ENCODE measurements at places on chromosomes 12 and 14.

GRCh38 chr12:132344601-132345000 is 15.2 kb upstream of the GALNT9 start:
- no peak for DNase-seq

- DNase-seq: no peak
Measured at GRCh38 chr12:76720068-76720467, 43.8 kb upstream of the ZDHHC17 start.

DNA sequence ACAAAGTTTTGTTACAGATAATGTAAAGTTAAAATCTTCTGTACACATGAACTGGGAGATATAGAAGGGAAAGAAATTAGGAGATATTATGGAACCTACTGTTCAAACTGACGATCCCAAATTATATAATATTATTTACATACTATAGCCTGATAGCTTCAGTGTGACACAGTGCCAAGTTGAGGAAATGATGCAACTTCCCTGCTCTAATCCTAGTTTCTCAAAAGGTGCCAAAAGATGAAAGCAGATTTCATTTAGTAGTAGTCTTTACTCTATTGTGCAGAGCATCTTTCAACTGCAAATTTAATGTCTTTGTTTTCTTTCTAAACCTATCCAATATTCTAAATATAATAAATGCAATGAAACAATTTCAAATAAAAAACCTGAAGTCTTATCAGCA is 46.9 kb downstream of the COCH start:
- no peak for DNase-seq

DNA sequence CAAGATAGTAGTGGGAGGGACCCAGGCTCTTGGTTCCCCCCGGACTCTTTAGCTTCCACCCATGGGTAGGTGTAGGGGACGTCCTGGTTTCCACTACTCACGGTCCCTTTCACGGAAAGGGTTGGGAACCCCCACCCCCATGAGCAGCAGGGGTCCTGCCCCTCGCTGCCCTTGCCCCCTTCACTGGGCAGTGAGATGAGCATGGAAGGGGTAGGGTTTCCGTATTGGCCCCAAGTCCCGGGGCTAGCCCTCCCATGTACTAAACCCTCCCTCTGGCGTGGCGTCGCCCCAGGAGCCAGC is 12.7 kb downstream of the AGAP2 start:
- no peak for DNase-seq

- no peak for DNase-seq
Measured at GRCh38 chr12:91523831-91524230, 341.2 kb upstream of the DCN start.

DNA sequence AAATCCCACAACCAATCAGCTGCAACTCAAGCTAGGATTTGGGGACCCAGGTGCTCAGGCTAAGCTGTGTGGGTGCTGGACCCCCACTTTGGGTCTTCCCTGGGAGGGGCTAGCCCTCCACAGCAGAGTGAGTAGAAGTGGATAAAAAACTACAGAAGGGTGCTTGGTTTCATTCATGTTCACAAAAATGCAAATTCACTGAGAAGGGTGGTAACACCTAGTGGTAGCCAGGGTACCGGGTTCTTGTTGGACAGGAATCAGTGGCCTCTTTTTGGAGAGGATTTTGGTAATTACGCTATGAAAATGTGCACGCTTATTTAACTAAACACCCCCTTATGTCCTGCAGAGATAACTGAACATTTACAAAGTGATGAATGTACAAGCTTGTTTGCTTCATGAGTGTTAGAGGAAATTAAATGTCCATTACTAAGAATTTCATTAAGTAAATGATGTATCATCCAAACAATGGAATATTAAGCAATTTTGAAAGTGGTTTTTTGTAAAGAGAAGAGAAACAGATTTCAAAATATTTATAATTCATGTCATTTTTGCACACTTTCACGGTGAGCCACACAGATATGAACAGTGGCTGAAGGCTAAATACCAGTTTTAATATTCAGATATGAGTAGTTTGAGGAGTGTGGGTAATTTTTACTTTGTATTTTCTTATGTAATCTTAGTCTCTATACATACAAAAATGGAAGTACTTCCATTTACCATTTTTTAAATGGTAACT is 78.3 kb downstream of the DDX51 start:
- no peak for DNase-seq

DNA sequence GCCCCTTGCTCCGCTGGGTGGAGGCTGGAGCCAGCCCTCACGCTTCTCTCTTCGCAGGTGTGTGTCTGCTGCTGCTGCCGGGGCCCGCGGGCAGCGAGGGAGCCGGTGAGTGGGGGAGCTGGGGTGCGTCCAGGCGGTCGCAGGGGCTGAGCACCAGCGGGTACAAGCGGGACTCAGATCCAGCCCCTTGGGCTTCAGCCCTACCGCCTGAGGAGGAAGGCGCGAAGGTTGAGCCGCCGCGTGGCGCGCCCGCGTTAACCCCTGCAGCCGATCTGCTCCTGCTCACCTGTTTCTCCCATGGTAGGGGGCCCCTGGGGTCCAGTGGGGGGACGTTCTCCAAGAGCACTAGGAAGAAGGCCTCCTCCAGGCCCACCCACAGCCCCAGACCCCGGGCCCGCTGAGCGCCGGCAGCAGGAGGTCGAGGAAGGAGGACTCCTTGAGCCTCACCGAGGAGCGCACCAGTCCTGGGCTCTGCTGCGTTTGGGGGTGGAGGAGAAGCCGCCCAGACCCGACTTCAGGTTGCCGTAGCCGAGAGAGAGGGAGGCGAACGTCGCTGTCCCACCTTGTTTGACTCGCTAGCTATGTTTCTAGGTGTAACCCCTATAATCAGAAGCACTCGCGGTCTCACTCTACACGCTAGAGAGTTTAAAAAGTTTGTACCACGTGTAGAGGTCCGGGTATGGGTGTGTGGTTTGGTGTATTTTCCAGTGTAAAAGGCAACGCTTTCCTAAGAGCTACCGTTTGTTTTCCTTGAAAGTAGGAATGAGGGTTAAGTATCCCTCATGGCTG is 834 bp downstream of the COCH start:
- DNase-seq: no peak

DNA sequence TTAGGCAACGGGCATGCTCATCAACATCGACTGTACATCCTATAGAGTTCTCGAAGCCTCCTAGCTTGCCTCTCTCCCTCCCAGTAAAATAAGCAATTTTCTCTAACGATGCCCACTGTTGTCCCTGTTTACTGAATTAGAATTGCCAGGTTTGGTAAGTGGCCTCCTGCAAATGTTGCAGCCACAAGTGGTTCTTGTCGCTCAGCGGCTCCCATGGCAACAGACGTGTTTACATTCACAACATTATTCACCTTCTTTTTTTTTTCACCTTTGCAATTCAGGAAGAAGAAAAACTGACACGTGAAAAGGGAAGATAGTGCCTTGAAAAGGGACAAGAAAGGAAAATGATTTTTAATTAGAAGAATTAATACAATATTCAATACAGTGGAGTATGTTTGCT is 100.9 kb upstream of the PKP2 start:
- DNase-seq: no peak

DNA sequence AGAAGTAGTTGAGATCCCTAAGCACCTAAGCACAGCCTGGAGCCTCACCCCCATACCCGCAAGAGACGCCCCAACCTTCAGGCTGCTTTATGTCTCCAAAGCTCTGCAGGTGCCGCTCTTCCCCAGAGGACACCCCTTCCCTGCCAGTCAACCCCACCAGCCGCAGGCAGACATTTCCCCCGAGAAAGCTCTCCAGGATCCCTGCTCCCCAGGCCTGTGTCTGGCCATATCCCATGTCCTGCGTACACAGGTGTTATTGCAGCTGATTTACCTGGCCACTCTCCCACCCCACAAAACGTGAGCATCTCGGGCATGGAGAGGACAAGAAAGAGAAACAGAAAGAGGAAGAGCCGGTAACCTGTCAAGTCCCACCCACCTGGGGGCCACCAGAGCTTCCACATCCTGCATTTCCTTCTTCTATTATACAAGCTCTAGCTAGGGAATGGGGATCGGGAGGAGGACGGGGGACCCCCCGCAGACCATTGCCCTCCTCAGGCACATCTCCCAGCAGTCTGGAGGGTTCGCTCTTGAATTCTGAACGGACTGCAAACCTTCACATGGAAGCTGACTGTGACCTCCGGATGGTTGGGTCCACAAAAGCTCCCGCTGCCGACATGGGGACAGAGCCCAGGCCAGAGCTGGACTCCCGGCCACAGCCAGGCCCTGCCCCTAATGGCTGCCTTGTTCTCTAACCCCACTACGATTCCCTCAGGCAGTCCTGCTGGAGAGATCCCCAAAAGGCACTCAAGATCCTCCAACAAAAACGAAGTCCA is 17.6 kb downstream of the CCDC88C start:
- no peak for DNase-seq

DNA sequence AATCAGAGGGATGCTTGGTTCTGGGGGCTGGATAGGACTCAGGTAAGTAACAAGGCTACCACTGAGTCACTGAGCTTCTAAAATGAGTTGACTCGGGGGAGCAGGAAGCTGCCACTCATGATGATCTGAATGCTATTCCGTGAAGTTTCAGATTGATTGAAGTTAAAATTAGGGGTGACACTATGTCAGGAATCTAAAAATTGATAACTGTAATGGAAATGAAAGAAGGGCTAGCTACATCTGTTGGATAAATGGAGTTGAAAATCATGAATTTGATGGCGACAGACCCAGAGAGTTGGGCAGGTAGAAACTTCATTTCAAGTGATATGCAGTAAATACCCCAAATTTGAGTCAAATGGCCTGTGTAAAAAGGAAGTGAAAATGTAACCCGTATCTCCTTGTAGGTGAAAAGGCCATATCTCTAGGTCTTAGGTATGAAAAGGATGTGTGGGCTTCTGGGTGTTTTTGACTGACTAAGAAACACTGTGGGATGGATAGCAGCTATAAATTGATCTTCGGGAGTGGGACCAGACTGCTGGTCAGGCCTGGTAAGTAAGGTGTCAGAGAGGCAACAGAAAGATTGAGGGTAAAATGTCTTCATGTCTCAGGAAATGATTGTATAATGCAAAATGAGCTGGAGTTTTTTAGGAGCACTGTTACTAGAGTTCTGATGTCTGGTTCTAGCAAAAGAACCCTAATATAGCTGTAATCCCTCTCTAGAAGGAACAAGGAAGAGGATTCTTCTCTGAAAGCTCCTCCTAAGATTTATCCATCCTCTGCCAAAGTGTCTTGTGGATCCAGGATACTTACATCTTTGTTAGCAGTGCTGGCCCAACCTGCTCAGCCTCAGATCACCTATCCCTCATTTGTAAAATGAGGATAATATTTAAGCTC is 57.3 kb downstream of the DAD1 start:
- no peak for DNase-seq

DNA sequence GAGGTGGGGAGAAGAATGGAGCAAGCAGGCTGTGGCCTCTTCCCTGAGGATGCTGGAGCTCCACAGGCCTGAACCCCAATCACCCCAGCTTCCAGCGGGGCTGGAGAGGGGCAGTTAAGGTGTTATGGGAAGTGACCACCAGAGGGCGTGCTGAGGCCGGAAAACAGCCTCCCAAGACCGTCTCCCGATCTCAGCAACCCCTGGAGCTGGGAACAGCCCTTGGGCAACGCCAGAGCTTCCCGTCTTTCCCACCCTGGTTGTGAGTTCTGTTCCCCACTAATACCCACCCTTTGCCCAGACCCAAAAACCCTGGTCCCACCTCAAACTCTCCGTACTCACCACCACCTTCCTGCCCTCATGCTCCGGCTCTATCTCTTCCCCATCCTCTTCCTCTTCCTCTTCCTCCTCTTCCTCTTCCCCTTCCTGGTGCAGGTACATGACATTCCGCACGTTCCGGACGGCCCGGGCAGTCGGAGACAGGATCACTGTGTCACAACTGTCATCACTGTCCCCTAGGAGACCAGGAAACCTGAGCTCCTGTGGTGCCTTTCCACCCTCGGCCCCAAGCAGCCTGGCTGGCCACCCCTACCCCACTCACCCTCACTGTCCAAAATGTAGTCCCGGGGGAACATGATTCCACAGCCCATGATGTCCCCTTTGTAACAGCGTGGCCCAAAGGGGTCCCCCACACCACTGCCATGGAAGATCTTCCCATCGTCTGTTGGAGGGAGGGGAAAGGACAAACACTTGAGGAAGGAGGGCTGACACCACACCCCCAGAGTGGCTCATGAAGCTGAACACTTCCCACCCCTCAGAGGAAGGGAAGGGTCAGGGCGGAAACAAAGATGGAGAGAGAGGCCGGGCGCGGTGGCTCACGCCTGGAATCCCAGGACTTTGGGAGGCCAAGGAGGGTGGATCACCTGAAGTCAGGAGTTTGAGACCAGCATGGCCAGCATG is 12.9 kb downstream of the SPRYD3 start:
- peak; percentile 91 for DNase-seq

- DNase-seq: no peak
Measured at GRCh38 chr14:104037903-104038302, 47.6 kb upstream of the ASPG start.

DNA sequence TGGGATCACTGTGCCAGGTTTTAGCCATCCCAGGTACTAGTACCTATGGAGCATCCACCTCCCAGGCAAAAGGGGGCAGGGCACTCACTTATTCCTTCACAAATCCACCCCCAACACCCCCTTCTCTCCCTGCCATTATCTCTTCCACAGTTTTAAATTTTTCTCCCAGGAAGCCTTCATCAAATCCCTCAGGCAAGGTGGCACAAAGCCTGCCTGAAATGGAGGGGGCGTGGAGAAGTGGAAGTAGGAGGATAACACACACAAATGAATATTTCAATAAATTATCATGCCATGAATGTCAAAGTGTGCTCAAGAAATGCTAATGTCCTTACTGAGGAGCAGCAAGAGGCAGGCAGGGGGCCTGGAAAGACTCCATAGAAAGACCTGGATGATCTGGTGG is 4.7 kb upstream of the CHST11 start:
- DNase-seq: no peak

DNA sequence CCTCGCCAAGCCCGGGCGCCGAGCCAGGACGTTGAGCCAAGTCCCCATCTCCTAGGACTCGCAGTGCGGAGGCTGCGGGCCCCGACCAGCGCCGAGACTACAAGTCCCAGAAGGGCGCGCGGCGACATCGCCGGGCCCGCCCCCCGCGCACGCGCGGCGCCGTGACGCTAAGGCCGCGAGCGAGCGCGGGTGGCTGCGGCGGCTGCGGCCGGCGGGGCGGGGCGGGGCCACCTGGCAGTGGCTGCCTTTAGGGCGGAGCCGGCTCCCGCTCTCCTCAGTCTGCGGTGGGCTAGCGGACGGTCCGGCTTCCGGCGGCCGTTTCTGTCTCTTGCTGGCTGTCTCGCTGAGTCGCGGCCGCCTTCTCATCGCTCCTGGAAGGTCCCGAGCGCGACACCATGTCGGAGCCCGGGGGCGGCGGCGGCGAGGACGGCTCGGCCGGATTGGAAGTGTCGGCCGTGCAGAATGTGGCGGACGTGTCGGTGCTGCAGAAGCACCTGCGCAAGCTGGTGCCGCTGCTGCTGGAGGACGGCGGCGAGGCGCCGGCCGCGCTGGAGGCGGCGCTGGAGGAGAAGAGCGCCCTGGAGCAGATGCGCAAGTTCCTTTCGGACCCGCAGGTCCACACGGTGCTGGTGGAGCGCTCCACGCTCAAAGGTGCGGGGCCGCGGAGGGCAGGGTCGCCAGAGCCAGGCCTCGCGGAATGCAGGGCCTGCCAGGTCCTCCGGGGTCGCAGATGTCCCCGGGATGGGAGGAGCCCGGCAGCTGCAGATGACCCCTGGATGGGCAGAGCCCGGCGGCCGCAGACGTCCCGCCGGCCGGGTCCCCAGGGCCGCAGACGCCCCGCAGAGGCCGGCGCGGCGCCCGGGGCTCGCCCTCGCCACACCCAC is at the start of gene DYNC1H1:
TSS of gene DYNC1H1 (plus strand) at position 277 of the 884 bp plus-strand sequence. CDS start at position 396, 119 bp downstream.
- DNase-seq: peak; percentile 87

GRCh38 chr14:95157048-95157326 is 342 bp downstream of the DICER1 start:
- DNase-seq: no peak
